Stimulated activated naive CD4-positive, alpha-beta T cell treated with Interleukin-2 at 50 U/mL for 16 hours (primary cell): ENCODE measurements at places on chromosomes 5 and 9.

- DNase-seq, result no peak
Measured at GRCh38 chr9:108672475-108673190, 183.2 kb downstream of the ACTL7B start.

GRCh38 chr5:150283904-150284303 lies 5.7 kb downstream of the CAMK2A start:
- DNase-seq, result no peak

DNA sequence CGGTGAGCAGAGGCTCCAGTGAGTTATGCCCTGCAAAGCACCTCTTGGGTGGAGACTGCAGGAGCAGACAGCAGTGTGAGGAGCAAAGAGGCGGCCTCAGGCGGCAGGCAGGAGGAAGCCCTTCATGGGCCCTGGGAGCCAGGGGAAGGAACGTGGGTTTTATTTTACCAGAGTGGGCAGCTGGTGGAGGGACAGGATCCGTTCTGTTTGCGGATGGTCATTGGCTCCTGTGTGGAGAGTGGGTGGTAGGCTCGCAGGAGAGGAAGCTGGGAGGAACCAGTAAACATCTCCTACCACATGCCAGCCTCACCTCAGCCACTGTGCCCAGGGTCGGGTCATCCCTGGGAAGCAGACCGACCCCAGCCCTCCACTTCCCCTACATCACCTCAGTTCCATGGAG lies 24.4 kb downstream of the HNRNPH1 start:
- no peak for DNase-seq

DNA sequence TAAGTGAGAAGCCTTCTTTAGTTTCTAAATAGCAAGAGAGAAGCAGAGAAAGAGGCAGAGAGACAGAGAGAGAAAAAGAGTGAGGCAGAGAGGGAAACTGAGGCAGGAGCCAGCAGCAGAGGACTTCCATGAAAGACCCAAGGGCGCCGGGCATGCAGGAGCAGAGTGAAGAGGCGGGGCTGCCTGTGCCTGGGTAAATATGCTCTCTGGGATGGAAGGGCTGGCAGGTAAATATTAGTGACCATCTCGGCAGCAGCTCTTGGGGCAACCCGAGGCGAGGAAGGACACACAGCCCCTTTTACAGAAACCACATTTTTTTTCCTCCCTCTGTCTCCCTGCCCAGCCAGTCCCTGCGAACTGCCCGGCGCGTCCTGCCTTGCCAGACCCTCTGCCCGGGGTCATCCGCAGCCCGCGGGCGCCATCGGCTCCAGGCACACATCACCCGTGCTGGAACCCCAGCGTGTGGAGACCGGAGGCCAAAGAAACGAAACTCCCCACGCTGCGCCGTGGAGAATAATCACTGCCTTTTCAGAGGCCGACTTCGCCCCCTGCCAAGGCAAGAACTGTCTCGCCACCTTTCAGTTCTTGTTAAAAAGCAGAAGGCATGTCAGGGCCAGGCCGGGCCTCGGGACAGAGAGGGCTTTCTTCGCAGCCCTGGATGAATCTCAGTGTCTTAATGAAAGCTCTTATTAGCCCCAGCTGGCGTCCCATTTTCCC lies 61.3 kb downstream of the BOD1 start:
- no peak for DNase-seq

DNA sequence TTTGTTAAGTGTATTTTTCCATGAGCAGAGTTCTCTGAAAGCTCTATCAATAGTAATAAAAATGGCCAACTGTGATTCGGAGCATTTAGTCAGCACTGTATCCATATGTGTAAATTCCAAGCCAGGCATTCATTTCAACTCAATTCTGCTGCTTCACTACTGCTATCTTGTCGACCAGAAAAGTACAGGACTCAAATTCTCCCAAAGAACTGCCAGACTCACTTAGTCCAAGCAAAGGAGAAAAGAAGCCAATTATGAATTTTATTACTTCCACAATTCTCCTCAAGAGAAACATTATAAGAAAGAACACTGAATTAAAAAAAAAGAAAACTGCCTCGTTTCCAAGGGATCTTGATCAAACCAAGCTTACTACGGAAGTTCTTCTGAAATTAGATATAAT lies 906.3 kb upstream of the DMAC1 start:
- DNase-seq, result no peak

- no peak for DNase-seq
Measured at GRCh38 chr9:112711050-112711689, 6.7 kb downstream of the INIP start.

GRCh38 chr9:130266236-130267098 lies 907 bp downstream of the HMCN2 start:
- no peak for DNase-seq

DNA sequence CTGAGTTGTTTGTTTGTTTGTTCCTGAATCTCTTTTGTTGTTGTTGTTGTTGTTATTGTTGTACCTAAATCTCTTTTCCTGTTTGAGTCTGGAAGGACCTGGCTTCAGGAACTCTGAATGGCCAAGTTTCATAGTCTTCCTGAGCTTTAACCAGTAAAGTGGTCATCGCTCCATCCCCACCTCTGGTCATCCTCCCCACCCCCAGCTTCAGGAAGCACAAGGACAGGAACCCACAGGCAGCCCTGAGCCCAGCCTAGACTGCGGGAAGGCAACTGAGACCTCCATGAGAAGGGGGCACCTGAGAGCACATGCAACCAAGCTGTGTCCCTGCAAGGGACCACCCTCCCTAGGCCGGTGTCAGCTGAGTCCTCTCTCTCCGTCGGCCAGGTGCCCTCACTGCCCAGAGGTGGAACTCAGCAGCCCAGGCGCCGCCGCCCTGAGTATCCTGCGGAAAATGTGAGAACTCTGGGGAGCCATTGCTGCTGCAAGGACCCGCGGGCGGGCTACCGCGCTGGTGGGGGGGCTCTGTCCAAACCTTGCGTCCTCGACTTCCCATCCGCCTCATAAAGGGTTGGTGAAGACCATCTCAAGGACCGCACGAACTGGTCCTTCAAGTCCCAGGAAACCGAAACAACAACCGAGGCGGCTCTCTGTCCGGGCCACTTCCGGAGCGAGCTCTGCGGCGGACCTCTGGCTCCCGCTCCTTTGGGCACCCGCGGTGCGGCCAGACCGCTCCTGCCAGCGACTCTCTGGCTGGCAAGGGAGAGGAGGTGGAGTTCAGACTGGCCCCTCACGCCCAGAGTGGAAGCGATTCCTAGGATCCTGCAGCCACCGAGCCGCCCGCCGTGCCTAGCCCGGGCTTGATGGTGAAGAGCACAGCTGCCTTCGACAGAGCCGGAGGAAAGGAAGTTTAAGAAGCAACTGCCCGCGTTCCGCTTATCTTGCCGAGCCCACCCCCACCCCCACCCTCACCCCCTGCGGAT lies 4.2 kb downstream of the BARX1 start:
- no peak for DNase-seq

- no peak for DNase-seq
Measured at GRCh38 chr5:27706832-27707231, 668.4 kb upstream of the CDH9 start.

GRCh38 chr9:32665101-32665500 lies 29.6 kb upstream of the TAF1L start:
- no peak for DNase-seq

- DNase-seq, result no peak
Measured at GRCh38 chr5:153439130-153439529, 51.3 kb upstream of the GRIA1 start.

GRCh38 chr5:32369542-32370155 lies 56.9 kb upstream of the MTMR12 start:
- no peak for DNase-seq
